ENCODE measurements at places on chromosomes 5 and 9.

- peak; percentile 19 for DNase-seq
Measured at GRCh38 chr5:145237843-145238242, 597.3 kb downstream of the PRELID2 start.

DNA sequence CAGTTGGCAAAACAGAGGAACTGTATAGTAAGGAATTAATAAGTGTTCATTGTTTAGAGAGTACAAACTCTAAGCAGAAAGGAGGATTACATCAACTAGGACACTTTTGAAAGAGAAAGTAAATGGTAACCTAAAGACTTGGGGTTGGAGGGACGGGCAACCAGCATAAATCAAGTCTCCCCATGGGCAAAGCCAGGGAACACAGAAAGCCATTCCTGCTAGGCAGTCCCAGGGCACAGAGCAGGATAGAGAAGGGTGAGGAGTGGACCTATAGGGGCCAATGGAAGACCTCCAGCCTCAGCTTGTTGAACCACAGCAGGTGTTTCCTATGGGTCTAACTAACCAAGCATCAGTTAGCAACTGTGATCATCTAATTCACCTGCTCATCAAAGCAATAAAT, 9.2 kb upstream of the ERAP1 start:
- DNase-seq, result no peak

- peak; percentile 6 for DNase-seq
Measured at GRCh38 chr5:98109561-98110006, 663.9 kb upstream of the RGMB start.

- no peak for DNase-seq
Measured at GRCh38 chr5:9231842-9232241, 314.0 kb downstream of the SEMA5A start.

DNA sequence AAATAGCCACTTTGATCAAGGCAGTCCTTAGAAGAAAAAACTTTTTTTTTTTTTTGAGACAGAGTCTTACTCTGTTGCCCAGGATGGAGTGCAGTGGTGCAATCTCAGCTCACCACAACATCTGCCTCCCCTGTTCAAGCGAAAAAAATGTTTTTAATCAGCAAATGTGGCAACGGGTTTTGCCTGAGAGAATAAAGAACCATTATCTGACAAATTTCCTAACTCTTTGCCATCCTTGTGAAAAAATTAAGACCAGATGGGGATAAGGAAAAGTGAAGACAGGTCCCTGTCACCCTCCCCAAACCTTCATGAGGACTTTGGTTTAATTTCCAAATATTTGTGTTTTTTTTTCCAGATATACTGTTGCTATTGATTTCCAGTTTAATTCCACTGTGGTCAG, 107.3 kb upstream of the SPOCK1 start:
- DNase-seq, result no peak

- no peak for DNase-seq
Measured at GRCh38 chr9:130794923-130795495, 40.0 kb upstream of the ABL1 start.

GRCh38 chr5:109329333-109330237, 80.2 kb downstream of the PJA2 start:
- no peak for DNase-seq

GRCh38 chr9:19229595-19230354, 718 bp upstream of the DENND4C start:
- DNase-seq, result no peak

DNA sequence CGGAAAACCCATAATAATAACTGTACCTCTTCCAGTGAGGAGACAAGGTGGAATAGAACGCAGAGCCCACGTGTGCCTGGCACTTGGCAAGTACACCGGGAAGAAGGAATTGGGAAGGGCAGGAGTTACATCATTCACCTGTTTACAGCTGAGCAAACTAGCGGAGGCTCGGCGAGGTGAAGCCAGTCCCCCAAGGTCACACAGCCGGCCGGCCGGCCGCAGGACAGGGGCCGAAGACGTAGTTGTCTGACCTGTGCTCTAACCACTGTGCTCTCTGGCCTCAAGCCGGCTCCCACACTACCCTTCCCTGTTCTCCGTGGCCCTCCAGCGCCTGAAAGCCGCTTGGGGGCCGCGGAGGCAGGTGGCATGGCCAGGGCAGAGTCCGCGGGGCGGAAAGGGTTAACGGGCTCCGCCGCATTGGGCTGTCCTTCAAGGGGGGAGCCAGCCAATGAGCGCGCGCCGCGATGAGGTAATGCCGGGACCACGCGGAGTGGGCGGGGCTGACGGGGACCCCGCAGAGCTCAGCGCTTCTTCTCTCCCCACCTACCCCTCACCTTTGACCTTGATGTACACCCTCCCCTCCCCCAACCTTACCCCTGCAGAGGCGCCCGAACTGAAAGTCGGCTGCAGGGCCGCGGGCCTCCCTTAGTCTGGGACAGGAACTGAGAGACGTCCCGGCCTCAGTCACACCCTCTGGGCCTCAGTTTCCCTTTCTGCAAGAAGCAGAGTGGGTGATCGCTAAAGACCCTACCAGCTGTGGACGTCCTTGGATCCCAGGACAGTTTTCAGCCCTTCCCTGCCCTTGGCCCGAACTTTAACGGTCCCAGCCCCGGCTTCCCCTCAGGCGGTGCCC, 125.1 kb downstream of the C9orf50 start:
- peak; percentile 90 for DNase-seq

GRCh38 chr5:103503066-103503465, 59.5 kb downstream of the NUDT12 start:
- no peak for DNase-seq

DNA sequence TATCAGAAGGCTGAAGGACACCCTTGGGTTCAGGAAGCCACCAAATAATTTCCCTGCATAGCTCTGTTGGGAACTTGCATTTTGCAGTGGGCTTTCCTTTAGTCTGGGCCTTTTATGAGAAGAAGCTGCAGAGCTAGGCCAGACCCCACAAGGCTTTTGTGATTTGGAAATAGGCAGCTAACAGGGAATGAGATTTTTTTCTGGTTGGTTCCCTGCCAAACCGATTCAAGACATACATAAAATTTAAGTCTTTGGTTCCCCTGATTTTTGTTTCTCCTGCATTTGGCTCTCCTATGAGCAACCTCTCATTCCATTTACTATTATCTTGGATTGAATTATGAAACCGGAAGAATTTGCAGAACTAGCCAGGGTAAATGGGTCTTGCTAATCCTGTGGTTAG, 81.5 kb upstream of the PTCH1 start:
- DNase-seq, result no peak

DNA sequence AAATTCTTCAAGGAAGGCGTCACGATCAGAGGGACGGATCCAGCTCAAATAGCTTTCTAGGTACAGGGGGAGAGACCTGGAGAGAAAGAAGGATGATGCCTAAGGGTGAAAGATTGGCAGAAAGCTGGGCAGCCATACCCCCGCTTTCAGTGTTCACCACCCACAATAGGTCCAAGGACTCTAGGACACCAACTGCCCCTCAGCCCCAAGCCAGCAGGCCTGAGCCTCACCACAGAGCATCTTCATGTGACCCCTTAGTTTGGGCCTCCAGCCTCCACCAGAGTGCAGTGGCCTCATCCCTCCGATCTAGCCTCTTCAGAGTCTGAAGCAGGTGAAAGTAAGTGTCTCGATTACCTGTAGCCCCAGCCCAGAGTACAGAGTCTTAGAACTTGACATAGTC, 1.7 kb upstream of the VCP start:
- no peak for DNase-seq
